AG04449 (cell line): ENCODE measurements at places on chromosomes 1 and 21.
A peak's percentile ranks its signal among the peaks of the same experiment; 100 is the strongest.

- no peak for DNase-seq
Measured at GRCh38 chr1:85838238-85838637, 130.0 kb upstream of the ZNHIT6 start.

- no peak for DNase-seq
Measured at GRCh38 chr1:30522031-30523004, 201.1 kb downstream of the MATN1 start.

- DNase-seq = no peak
Measured at GRCh38 chr21:43740497-43741156, 21.7 kb downstream of the PDXK start.

- no peak for DNase-seq
Measured at GRCh38 chr1:211816586-211816985, 14.0 kb downstream of the LPGAT1 start.

- DNase-seq = peak; percentile 42
Measured at GRCh38 chr1:58443986-58444868, 102.3 kb downstream of the OMA1 start.

- DNase-seq = peak; percentile 38
Measured at GRCh38 chr1:98702976-98703375, 41.5 kb downstream of the SNX7 start.

- DNase-seq = no peak
Measured at GRCh38 chr1:104182251-104182650, 432.6 kb downstream of the AMY1C start.

GRCh38 chr1:8182034-8182761, 135.7 kb upstream of the SLC45A1 start:
- no peak for DNase-seq

DNA sequence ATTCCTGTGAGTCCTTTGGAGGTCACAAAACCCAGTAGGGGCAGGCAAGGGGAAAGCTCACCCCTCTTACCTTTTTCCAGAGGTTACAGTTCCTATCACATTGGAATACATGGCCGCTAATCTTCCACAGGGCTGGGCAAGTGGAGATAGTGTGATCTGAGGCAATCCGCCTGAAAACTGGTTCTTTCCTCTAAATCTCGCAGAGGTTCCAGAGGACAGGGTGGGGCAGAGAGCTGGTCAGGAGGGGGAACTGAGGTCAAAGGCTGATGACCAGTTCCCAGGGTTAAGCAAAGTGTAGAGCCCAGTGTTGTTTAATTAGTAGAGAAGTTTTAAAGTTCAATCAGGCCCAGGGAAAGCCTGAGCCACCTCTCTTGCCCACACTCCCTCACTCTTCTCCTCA, at the start of gene SERPINC1:
Gene SERPINC1, minus strand, starts transcription at position 179 of the 400 bp plus-strand sequence. Its CDS starts 68 bp downstream, at position 111.
- no peak for DNase-seq

- DNase-seq = no peak
Measured at GRCh38 chr1:22625262-22625925, 11.0 kb upstream of the C1QA start.

DNA sequence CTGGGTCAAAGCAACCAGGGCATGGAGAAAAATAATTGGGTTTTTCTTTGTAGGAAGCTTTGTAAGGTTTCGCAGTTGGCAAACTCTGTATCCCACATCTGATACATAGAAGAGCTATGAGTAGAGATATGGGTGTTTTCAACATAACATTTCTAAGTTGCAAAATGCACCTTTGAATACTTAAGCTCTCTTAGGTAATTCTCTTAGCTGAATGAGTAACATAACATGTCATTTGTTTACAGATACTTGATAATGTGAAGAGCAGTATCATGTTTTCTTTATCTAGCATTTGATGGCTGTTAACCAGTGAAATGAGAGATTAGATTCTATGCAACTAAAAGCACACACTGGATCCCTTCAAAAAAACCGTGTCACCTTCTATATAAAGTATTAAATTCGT, 21.6 kb downstream of the RAVER2 start:
- no peak for DNase-seq

- DNase-seq = no peak
Measured at GRCh38 chr1:9901148-9902059, 8.7 kb downstream of the CTNNBIP1 start.

DNA sequence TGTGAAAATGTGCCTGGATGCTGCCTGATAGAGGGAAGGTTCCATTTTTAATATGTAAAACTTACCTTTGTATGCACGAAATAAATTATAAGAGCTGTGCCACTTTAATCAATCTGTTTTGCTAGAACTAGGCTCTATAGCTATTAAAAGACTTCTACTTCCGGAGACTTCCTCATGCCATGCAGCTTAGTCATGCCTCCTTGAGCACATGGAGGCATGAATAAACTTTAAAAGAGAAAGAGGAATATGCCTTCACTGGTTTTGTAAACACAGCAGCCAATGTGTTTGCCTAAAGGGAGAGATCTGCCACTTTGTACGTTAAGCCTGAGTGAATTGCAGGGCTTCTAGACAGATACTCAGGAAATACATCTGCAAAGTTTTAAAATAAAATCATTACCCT, 604.6 kb downstream of the LRRIQ3 start:
- peak; percentile 2 for DNase-seq

- no peak for DNase-seq
Measured at GRCh38 chr1:39268906-39269305, 64.4 kb downstream of the MACF1 start.

GRCh38 chr1:111604931-111605330, 14.7 kb upstream of the RAP1A start:
- DNase-seq = peak; percentile 42

DNA sequence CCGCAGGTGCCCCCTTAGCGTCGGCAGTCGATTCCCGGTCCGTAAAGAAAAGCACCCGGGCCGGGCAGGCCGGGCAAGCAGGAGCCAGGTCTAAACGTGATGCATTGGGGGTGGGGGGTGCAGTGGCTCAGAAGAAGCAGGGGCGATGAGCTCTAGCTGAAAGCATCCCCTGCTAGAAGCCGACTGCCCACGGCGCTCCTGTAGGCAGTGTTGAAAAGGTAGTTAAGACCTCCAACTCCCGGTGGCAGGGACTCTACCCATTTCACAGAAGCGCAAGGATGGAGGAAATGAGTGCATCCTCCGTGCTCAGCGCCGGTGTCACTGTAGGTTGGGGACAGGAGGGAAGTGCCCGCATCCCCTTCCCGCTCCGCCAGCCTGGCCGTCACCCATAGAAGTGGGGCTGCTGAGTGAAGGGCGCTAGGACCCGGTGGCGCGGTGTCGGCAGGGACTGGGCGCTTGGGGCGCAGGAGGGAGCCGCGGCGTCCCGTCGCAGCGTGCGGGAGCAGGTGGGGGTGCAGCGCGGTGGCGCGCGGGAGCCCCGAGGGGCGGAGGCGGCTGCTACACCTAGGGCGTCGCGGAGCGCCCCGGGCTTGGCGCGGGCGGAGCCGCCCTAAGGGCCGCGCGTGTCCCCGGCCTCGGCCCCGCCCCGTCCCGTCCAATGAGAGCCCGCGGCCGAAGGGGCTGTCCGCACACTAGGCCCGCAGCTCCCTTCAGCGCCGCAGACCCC, at the start of gene WNT2B:
Gene WNT2B, plus strand, starts transcription at position 688 of the 727 bp plus-strand sequence. CDS start 298 bp downstream, outside the sequence.
- DNase-seq = no peak

GRCh38 chr1:44437107-44437716, 32.2 kb downstream of the RNF220 start:
- no peak for DNase-seq

DNA sequence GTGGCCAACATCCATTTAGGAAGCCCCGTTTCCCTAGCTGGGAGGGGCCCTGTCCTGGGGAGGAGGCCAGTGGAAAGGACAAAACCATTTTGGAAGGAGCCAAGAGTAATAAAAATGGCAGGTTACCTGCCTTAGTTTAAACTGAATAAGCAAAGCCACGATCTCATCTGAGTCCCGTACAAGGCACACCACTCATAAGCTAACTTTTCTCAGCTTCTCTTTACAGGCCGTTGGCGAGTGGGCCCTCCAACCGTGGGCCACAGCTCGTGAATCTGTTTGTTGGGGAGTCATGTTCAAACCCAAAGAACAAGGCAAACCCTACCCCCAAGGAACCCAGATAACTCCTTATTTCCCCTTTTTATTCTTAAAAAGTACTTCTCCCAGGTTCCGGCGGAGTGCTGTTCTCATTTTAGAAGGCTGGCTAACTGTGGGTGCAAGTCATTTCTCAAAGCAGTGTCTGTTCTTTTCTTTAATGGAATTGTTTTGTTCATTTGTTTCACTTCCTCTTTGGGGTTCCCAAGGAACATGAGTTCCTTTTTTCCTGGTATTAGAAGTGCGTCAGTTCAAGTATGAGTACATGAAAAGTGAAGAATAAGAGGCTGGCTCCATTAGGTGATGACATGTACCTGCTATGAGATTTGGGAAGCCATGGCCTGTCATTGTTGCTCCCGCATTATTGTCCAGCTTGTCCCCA, 89.0 kb downstream of the PSMG1 start:
- DNase-seq = no peak

DNA sequence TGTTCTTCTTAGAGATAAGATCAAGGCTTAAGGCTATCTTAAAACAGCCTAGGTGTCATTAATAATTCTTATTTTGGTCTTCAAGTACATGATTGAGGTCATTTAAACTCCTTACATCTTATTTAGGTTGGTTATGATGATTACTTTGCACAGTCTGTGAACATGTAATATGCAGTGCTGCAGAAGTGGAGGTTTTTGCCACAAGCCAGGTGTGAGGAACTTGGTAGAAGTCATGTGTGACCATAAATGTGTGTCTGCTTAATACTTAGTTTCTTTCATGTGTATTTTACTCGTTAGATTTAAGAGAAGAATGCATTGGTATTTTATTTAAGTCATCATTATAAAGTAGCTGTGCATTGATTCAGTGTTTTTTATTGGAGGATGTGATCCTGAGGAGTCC, 10.1 kb downstream of the ATG4C start:
- DNase-seq = no peak

DNA sequence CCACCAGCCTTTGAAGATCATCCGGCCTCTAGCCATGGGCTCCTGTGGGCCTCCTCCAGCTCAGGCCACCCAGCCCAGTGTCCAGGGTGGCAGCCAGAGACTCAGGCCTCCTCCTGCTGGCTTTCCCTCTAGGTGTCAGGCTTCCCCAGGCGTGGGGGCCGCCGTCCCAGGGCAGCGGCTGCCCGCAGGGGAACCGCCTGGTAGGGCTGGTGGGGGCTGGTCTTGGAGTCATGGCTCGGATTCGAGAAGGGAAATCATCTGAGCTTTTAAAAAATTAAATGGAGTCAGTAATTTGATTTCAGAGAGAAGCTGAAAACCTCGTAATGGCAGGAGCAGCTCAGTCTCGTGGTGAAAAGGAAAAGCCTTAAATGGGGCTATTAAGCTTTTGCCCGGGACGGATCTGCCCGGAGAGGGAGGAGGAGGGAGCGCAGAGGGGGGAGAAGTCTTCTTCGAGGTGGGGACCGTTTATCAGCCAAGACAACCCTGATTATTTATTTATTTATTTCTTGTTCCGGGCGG, 66.4 kb upstream of the TARDBP start:
- DNase-seq = no peak

GRCh38 chr1:223039990-223040389, 103.1 kb downstream of the TLR5 start:
- DNase-seq = no peak

DNA sequence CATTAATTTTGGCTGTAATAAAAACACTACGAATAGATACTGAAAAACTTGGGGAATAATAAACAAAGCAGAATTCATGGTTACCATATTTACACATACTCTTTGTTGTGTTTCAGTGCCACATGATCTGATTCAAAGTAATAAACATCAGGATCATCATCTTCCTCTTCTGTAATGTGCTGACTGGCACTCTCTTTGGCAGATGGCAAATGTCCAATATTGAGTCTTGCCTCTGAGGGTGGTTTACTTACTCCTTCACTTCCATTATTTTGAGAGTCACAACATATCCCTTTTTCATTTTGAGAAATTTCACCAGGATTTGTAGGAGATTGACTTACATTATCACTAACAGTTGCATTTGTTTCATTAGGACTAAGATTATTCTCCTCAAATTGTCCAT, 50.7 kb downstream of the ZZZ3 start:
- DNase-seq = no peak

- no peak for DNase-seq
Measured at GRCh38 chr1:175481126-175482070, 262.0 kb downstream of the TNR start.

DNA sequence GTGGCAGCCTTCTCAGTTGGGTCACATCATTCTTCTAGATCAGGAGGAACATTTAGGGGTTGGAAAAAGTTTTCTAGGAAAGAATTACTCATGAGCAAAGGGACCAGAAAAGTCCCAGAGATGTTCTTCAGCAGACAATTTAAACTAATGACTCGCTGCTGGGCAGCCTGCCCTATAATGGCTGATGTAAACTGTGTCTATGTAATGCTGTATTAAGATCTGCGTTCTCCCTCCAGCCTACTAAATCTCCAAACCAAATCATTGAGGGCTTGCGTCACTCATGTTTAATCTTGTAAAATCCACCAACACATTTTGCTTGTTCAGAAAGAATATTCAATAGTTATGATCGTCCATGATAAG, 92.1 kb downstream of the LRRC8C start:
- DNase-seq = peak; percentile 73

DNA sequence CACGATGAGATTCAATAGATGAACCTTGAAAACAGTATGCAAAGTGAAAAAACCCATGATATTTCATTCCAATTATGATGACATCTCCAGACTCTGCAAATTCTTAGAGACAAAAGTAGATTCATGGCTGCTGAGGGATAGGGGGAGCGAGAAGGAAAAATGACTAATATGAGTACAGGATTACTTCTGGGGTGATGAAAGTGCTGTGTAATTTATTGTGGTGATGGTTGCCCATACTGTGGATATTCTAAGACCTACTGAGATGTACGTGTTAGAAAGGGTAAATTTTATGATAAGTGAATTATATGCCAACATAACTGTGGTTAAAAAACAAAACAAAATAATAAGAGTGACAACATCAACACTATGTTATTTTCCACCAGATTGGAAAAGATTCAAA, 18.9 kb upstream of the RGS7 start:
- DNase-seq = no peak

GRCh38 chr1:94471271-94471670, 53.1 kb downstream of the ABCD3 start:
- DNase-seq = no peak

- no peak for DNase-seq
Measured at GRCh38 chr1:158176399-158176798, 4.3 kb upstream of the CD1D start.

- no peak for DNase-seq
Measured at GRCh38 chr1:224851848-224852261, 77.6 kb upstream of the DNAH14 start.

- DNase-seq = no peak
Measured at GRCh38 chr1:87179851-87180519, 148.7 kb upstream of the LMO4 start.

- no peak for DNase-seq
Measured at GRCh38 chr1:8374812-8375211, 56.9 kb downstream of the SLC45A1 start.

DNA sequence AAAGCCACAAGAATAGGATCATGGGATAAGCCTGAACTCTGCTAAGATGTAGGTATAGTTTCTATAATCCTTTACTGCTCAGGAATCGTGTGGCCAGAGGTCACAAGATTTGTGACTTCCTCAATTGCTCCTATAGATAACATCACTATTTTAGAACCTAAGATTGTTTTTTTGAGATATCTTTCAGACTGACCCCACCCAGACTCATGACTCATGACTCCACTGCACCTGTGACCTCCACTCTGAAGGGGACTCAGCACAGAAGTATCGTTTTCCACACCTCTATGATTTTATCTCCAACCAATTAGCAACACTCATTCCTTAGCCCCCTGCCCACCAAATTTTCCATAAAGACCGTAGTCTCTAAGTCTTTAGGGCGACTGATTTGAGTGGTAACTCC, 124.5 kb upstream of the KCNK1 start:
- no peak for DNase-seq
